ENCODE measurements at places on chromosomes 6 and 20. TPM values are rescaled to one million over a fixed set of nuclear protein-coding genes. Genes with fewer than 3 reads are reported as not detected.

- no peak overlapping the region for H3K27ac ChIP-seq
- H3K4me1 ChIP-seq, result peaks cover 10% of the 10 kb centered on the region
- no peaks in the 10 kb centered on the region for H3K36me3 ChIP-seq
- H3K4me3 ChIP-seq, result no peak overlapping the region
- no peaks in the 10 kb centered on the region for H3K27me3 ChIP-seq
Measured at GRCh38 chr20:59159493-59160376, 3.9 kb upstream of the ZNF831 start.

GRCh38 chr20:38731738-38732113, 7.4 kb downstream of the SLC32A1 start:
- H3K4me1 ChIP-seq, result peaks cover 47% of the 10 kb centered on the region
- no peak overlapping the region for H3K4me3 ChIP-seq
- peaks cover 99% of the 10 kb centered on the region for H3K27me3 ChIP-seq
- no peak overlapping the region for H3K27ac ChIP-seq

Gene SLC44A4
- 3.5 TPM for total RNA-seq

DNA sequence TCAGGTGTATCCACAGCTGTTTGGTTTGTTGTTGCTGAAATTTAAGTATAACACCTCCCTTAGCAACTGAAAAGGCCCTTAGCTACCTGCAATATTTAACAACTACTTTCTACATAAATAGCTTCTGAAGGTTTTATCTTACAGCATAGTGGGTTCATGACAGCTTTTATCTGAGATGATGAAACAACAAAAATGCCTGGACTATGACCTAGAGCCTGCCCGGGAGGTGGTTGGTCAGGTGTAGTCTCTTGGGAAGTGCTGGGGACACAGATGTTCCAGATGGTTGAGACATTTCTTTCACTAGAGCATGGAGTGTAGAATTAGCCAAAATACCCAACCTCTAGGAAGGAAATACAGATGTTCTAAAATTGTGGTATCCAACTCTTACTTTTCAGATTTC, 705.4 kb downstream of the MAFB start:
- no peaks in the 10 kb centered on the region for H3K36me3 ChIP-seq
- H3K27me3 ChIP-seq, result no peaks in the 10 kb centered on the region
- no peak for DNase-seq

Gene PI16
- total RNA-seq, result 0.17 TPM

GRCh38 chr20:45423700-45424099, 7.8 kb downstream of the PIGT start:
- H3K27me3 ChIP-seq, result no peaks in the 10 kb centered on the region
- H3K4me1 ChIP-seq, result no peaks in the 10 kb centered on the region
- no peak overlapping the region for H3K4me3 ChIP-seq
- no peak for DNase-seq
- H3K27ac ChIP-seq, result no peak overlapping the region

Gene COL9A3
- 123 TPM for total RNA-seq

Gene FAM184A
- 19.2 TPM for total RNA-seq

GRCh38 chr6:125959041-125959440, 2.5 kb downstream of the HINT3 start:
- no peak for DNase-seq
- H3K4me1 ChIP-seq, result peaks cover 4% of the 10 kb centered on the region
- no peak overlapping the region for H3K4me3 ChIP-seq

Gene COL9A1
- total RNA-seq, result 14.4 TPM

GRCh38 chr6:89997456-89998445, 103.5 kb downstream of the GJA10 start:
- no peak overlapping the region for H3K27ac ChIP-seq
- no peaks in the 10 kb centered on the region for H3K27me3 ChIP-seq
- H3K4me3 ChIP-seq, result no peak overlapping the region

GRCh38 chr6:134094441-134094840, 42.0 kb upstream of the SLC2A12 start:
- H3K4me1 ChIP-seq, result peaks cover 6% of the 10 kb centered on the region
- DNase-seq, result no peak
- no peaks in the 10 kb centered on the region for H3K36me3 ChIP-seq
- H3K27ac ChIP-seq, result no peak overlapping the region
- no peak overlapping the region for H3K4me3 ChIP-seq

DNA sequence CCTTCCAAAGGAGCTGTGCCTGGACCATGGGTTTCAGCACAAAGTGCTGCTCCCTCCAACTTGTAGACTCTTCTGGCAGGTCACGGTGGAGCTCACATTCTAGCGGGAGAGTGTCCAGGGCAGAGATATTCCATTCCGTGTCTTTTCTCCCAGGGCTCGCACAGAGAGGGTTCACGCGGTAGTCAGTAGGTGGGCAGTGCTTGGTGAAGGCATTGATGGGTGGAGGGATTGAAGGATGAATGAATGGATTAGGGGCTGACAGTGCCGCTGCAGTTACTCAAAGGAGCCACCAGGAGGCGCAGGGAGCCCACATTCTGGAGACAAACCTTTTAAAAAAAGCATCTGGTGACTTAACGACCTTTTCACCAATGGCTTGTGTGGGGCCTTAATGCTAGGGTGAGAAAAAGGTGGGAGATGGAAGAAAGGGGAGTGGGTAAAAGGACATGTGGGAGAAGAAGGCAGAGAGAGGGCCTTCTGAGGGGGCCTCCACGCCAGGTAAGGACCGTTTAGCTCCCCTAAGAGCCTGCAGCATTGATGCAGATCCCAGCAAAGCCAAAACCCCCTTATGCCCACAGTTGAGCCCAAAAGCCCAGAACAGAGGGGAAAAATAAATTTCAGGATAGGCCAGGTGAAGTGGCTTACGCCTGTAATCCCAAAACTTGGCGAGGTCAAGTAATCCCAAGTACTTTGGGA, 17.5 kb upstream of the FAM110A start:
- DNase-seq, result peak; percentile 76
- H3K27me3 ChIP-seq, result peaks cover 2% of the 10 kb centered on the region
- H3K36me3 ChIP-seq, result no peaks in the 10 kb centered on the region
- H3K4me3 ChIP-seq, result 0 out of 2 replicates have a peak overlapping the region, but pooled peaks have one; percentile 9

Gene SAMD10
- total RNA-seq, result 4.6 TPM

DNA sequence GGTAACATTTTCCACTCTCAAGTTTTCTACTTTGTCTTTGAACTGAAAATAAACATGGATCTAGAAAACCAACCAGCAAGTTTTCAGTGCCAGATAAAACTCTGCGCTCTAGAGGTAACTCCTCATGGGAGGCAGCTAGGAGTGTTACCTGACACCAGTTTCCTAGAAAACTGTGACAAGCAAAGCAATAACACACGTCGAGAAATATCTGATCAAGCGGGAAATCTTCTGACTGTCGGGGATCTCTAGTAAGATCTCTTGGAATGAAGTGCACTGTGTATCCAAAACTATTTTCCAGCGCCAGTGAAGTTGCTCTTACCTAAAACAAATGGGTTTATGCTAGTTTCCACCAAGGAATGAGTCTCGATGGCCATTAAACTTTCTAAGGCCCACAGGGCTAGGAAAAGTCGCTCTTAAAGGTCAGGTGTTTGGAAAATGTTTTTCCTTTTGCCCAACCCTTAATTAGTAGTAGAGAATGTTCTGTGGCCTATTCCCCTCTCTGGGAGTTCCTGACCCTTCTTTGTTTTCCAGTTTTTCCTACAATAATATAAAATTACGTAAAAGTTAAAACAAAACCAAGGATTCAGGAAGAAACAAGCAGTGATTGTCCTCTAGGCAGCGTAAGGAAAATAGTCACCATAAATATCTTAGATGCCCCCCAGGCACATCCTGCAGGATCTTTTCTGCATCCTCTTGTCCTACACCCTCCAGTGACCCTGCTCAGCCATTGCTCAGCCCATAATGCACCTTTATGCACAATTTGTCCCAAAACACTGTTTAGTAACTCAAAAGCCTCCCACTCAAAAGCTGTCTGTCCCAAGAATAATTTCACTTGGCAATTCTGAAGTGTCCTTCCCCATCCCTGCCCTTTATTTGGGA, 137.7 kb upstream of the AKAP12 start:
- peaks cover 19% of the 10 kb centered on the region for H3K4me1 ChIP-seq
- no peak overlapping the region for H3K4me3 ChIP-seq
- no peak for DNase-seq
- H3K36me3 ChIP-seq, result peaks cover 22% of the 10 kb centered on the region

- peak; percentile 52 for DNase-seq
- H3K27ac ChIP-seq, result no peak overlapping the region
- H3K4me3 ChIP-seq, result no peak overlapping the region
- H3K4me1 ChIP-seq, result peaks cover 4% of the 10 kb centered on the region
- H3K36me3 ChIP-seq, result peaks cover 4% of the 10 kb centered on the region
Measured at GRCh38 chr6:163170294-163170883, 244.1 kb upstream of the QKI start.

GRCh38 chr20:58086763-58087561, 141.5 kb downstream of the ANKRD60 start:
- H3K27me3 ChIP-seq, result no peaks in the 10 kb centered on the region
- no peaks in the 10 kb centered on the region for H3K36me3 ChIP-seq
- no peak overlapping the region for H3K27ac ChIP-seq
- DNase-seq, result peak; percentile 72
- H3K4me3 ChIP-seq, result no peak overlapping the region
- H3K4me1 ChIP-seq, result no peaks in the 10 kb centered on the region

GRCh38 chr6:152135755-152136448, 328.4 kb downstream of the ESR1 start:
- no peak overlapping the region for H3K4me3 ChIP-seq
- H3K27me3 ChIP-seq, result no peaks in the 10 kb centered on the region
- no peaks in the 10 kb centered on the region for H3K36me3 ChIP-seq
- H3K27ac ChIP-seq, result no peak overlapping the region
- no peak for DNase-seq
- no peaks in the 10 kb centered on the region for H3K4me1 ChIP-seq

Gene PHACTR1
- 15.5 TPM for total RNA-seq

DNA sequence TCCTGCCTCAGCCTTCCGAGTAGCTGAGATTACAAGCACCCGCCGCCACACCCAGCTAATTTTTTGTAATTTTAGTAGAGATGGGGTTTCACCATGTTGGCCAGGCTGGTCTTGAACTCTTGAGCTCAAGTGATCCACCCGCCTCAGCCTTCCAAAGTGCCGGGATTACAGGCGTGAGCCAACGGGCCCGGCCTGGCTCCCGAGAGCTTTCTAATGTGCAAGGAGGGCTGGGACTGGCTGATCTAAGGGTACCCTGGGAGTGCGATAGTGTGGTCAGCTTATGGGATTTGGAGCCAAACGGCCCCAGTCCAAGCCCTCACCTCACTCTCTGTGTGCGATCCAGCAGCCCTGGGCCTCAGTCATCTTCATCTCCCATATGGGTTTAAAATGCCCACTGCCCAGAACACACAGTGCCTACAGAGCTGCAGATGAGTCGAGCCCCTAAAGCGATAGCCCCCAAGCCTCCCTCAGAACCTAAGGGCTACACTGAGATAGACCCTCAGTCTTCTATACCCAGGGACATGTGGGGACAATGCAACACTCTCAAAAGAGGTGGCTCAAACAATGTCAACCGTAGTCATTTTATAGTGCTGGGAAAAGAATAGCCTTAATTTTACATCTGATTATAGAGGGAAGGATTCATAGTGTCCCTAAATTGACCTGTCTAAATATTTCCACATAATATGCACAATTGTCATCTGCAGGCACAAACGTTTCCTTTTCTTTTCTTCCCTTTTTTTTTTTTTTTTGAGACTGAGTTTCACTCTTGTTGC, 50.1 kb downstream of the SSR1 start:
- no peaks in the 10 kb centered on the region for H3K27me3 ChIP-seq
- no peak for DNase-seq
- no peaks in the 10 kb centered on the region for H3K36me3 ChIP-seq

- DNase-seq, result peak; percentile 24
- peak overlapping the region; percentile 92 for H3K4me3 ChIP-seq
- H3K27me3 ChIP-seq, result peaks cover 46% of the 10 kb centered on the region
- H3K36me3 ChIP-seq, result no peaks in the 10 kb centered on the region
Measured at GRCh38 chr6:152636021-152636608, 1.0 kb downstream of the SYNE1 start.

Gene TRIM10
- 0.22 TPM for total RNA-seq

DNA sequence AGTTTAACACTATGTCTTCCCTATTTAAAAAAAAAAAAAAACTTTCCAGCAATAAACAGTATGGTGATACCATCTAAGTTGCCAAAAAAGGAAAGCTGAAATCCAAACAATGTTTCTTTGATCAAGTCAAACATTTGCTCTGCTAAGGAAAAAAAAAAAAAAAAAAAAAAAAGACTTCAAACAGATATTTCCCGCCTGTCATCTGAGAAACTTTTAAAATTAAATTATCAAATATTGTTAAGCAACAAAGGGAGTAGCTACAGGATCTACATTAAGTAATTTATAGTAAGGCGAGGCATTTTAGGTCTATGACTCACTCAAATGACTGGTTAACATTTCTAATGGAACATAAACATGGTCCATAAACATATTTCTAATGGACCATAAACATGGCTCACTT, 121.2 kb downstream of the DST start:
- H3K36me3 ChIP-seq, result peaks cover 23% of the 10 kb centered on the region
- peak overlapping the region; percentile 91 for H3K27ac ChIP-seq
- H3K4me3 ChIP-seq, result no peak overlapping the region

GRCh38 chr20:5612581-5613301, 137.5 kb upstream of the SHLD1 start:
- no peak overlapping the region for H3K4me3 ChIP-seq
- H3K4me1 ChIP-seq, result peaks cover 18% of the 10 kb centered on the region
- no peaks in the 10 kb centered on the region for H3K36me3 ChIP-seq
- H3K27ac ChIP-seq, result no peak overlapping the region

DNA sequence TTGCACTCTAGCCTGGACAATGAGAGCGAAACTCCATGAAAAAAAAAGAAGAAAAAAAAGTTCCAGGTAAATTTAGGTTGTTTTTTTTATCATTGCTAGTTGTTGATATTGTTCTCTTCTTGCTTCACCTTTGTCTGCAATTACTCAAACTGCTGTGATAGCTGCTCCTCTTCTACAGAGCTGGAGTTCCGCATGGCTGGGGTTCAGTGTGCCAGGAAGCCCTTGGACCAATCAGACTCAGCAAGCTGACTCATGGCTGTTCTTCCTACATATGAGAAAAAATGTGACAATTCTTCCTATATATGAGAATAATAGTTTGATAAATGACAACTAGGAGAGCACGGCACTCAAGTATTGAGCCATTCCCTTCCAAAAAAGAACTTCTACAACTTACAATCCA, 28.4 kb downstream of the DPPA5 start:
- H3K4me3 ChIP-seq, result no peak overlapping the region
- H3K27ac ChIP-seq, result no peak overlapping the region
- peaks cover 4% of the 10 kb centered on the region for H3K36me3 ChIP-seq
- no peak for DNase-seq
- H3K4me1 ChIP-seq, result peaks cover 10% of the 10 kb centered on the region

- no peaks in the 10 kb centered on the region for H3K36me3 ChIP-seq
- DNase-seq, result no peak
- H3K27me3 ChIP-seq, result no peaks in the 10 kb centered on the region
- H3K27ac ChIP-seq, result no peak overlapping the region
- no peak overlapping the region for H3K4me3 ChIP-seq
Measured at GRCh38 chr6:89509777-89510281, 76.9 kb downstream of the ANKRD6 start.

- H3K27me3 ChIP-seq, result no peaks in the 10 kb centered on the region
- peaks cover 4% of the 10 kb centered on the region for H3K36me3 ChIP-seq
- no peak overlapping the region for H3K4me3 ChIP-seq
- peaks cover 4% of the 10 kb centered on the region for H3K4me1 ChIP-seq
Measured at GRCh38 chr6:144912474-144912873, 627.3 kb downstream of the UTRN start.

- no peak for DNase-seq
- no peaks in the 10 kb centered on the region for H3K36me3 ChIP-seq
- H3K4me1 ChIP-seq, result peaks cover 50% of the 10 kb centered on the region
- H3K27me3 ChIP-seq, result no peaks in the 10 kb centered on the region
Measured at GRCh38 chr6:116529466-116530290, 15.8 kb downstream of the TRAPPC3L start.

- H3K27ac ChIP-seq, result no peak overlapping the region
- H3K4me3 ChIP-seq, result no peak overlapping the region
- no peaks in the 10 kb centered on the region for H3K27me3 ChIP-seq
- H3K36me3 ChIP-seq, result peaks cover 7% of the 10 kb centered on the region
Measured at GRCh38 chr6:91539456-91539855, 952.6 kb upstream of the MAP3K7 start.

- 0 out of 2 replicates have a peak overlapping the region, but pooled peaks have one; percentile 32 for H3K27ac ChIP-seq
- no peak for DNase-seq
- H3K36me3 ChIP-seq, result no peaks in the 10 kb centered on the region
- H3K4me1 ChIP-seq, result peaks cover 22% of the 10 kb centered on the region
Measured at GRCh38 chr20:50789968-50790650, 4.8 kb upstream of the BCAS4 start.

Data from WTC11 (cell line).